ENCODE measurements at places on chromosomes 7 and 10. TPM values are rescaled to one million over a fixed set of nuclear protein-coding genes. Genes with fewer than 3 reads are reported as not detected.

WDR11 gene
- 43.6 TPM for total RNA-seq

FFAR4 gene
- total RNA-seq = 36.9 TPM

SGPL1 gene
- total RNA-seq = 68.8 TPM

FOXK1 gene
- 28.3 TPM for total RNA-seq

ARID5B gene
- total RNA-seq = 20.0 TPM

LIPK gene
- not detected for total RNA-seq

AKR1C2 gene
- total RNA-seq = 18.8 TPM

ZKSCAN1 gene
- 127 TPM for total RNA-seq

FAM25C gene
- not detected for total RNA-seq

NXPH1 gene
- total RNA-seq = not detected

CHST3 gene
- total RNA-seq = 1.1 TPM

GPR22 gene
- total RNA-seq = not detected

CHAT gene
- total RNA-seq = 0.82 TPM

LRRD1 gene
- total RNA-seq = not detected

C7orf57 gene
- total RNA-seq = not detected

PMPCB gene
- 63.6 TPM for total RNA-seq

CROT gene
- 22.7 TPM for total RNA-seq

SFRP5 gene
- 1.2 TPM for total RNA-seq

CPA2 gene
- 1.7 TPM for total RNA-seq

CYP26C1 gene
- 0.14 TPM for total RNA-seq

HIPK2 gene
- total RNA-seq = 37.8 TPM

VPS37D gene
- total RNA-seq = 0.78 TPM

UCMA gene
- total RNA-seq = not detected

CCL24 gene
- 21.7 TPM for total RNA-seq

SND1 gene
- 123 TPM for total RNA-seq

ACSM6 gene
- total RNA-seq = not detected

ANKRD30A gene
- not detected for total RNA-seq

NACAD gene
- 0.61 TPM for total RNA-seq

SLC16A12 gene
- 0.34 TPM for total RNA-seq

ANXA7 gene
- total RNA-seq = 114 TPM

ANXA8 gene
- not detected for total RNA-seq

LYZL2 gene
- total RNA-seq = not detected

Measured in left colon (tissue), 2 donors.